ENCODE measurements at places on chromosomes 1 and 21.

DNA sequence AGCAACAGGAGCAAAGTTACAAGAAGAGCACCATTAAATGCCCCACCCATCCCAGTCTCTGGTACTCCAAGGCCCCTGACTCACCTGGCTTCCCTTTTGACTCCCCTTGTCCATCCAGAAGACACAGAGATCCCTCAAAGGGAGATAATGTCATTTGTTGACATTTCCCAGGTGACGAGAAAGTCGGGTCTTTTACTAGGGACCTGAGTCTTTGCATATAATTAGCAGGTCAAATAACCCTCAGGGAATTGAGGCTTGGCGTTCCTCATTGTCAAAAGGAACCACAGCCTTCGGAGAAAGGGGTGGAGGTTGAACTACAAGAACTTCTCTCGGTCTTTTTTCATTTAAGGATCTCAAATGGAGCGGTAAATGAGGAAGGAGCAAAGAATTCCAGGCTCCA is 133.2 kb downstream of the PROX1 start:
- no peak for DNase-seq

- no peak for DNase-seq
Measured at GRCh38 chr21:34552360-34553098, 40.5 kb upstream of the KCNE1 start.

DNA sequence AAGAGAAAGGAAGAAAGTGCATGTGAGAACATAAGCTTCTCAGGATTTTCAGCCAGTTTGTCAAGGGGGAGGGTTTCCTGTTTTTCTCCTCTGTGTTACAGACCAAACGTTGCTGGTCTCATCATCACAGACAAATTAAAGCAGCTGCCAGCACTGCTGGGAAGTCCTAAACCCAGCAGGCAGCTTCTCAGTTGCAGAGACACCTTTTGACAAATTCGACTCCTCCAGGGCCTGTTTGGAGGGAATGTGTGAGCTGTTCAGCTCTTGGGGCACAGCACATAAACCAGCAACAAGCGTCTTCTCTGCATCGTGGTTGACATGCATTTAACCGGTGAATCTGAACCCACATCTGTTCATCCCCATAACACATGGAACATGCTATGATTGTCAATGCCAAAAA is 454.6 kb upstream of the RUNX1 start:
- no peak for DNase-seq

- no peak for DNase-seq
Measured at GRCh38 chr1:35448344-35448801, 108.8 kb downstream of the KIAA0319L start.
